Stimulated activated CD4-positive, alpha-beta T cell treated with anti-CD3 and anti-CD28 coated beads, Interleukin-2, amount 100 ng/mL, for 4 hours (primary cell): ENCODE measurements at places on chromosomes 16 and 17.

DNA sequence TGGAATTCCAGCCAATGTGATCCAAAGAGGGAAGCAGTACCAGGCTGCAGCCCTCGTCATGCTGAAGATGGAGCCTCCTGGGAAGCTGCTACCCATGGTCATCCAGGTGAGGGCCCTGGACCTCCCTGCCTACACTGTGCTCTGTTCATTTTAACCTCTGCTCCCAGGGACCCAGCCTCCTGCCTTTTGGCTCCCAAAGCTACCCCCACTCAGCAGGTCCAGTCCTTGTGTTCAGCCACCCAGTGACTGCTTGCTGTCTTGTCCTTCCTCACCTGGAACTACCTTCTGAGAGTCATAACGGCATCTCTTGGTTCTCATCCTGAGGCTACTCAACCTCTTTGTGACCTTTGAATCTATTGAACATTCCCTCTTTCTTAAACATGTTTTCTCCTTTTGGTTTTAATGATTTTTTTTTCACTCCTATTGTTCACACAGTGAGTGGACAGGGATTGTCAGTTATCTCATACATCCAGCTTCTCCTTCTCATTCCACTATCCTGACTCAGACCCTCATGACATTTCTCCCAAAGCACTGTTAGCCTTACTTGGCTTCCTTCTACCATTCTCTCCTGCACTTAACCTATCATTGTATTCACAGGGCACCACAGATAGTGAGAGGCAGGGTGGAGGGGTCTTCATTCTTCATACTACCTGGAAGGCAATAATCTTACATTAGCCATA is 53.3 kb downstream of the GOSR1 start:
- DNase-seq, result no peak

DNA sequence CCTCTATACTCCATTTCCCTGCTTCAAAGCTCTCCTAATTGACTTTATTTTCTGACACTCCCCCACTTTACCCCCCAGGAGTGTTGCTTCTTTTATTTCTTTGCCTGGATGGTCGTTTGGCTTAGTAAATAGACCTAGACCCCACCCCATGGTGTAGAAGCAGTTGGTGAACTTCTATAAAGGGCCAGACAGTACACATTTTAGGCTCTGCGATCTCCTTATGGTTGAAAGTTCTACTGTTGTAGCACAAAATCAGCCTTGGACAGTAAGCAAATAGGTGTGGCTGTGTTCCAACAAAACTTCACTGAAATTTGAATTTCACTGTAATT is 31.9 kb downstream of the ZNF287 start:
- DNase-seq, result no peak

DNA sequence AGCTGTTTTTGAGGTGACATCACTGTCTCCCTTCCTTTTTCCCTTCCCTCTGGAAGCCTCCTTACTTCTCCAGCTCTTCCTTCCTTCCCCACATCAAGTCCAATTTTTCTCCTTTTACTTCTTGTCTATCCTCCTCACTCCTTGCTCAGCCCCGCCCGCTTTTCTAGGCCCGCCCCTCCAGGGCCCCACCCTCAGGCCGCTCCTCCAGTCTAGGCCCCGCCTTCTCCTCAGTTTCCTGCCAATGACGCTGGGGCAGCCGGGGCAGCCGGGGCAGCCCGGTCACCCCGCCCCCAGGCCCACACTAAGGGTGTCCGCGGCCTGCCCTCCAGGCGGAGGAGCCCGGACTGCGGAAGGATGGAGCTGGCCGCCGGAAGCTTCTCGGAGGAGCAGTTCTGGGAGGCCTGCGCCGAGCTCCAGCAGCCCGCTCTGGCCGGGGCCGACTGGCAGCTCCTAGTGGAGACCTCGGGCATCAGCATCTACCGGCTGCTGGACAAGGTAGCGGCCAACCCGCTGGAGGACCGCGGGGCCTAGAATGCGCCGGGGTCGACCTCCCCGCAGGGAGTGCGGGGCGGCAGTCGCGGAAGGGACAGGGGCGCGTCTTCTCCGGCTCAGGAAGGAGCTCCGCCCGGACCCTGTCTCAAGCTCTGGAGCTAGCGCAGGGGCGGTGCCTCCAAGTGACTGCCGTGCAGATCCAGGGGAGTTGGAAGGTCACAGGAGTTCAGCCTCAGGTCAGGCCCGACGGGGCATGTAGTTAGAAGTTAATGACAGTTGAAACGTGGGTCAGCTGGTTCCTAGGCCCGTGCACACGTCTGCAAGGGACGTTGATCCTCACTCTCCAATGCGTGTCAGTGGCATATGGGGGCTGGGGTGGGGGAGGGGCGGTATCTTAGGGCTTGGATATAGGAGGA is at the start of gene PCTP:
Gene PCTP, plus strand, starts transcription at position 302 of the 908 bp plus-strand sequence. Its CDS starts 53 bp downstream, at position 355.
- DNase-seq, result peak; percentile 75

DNA sequence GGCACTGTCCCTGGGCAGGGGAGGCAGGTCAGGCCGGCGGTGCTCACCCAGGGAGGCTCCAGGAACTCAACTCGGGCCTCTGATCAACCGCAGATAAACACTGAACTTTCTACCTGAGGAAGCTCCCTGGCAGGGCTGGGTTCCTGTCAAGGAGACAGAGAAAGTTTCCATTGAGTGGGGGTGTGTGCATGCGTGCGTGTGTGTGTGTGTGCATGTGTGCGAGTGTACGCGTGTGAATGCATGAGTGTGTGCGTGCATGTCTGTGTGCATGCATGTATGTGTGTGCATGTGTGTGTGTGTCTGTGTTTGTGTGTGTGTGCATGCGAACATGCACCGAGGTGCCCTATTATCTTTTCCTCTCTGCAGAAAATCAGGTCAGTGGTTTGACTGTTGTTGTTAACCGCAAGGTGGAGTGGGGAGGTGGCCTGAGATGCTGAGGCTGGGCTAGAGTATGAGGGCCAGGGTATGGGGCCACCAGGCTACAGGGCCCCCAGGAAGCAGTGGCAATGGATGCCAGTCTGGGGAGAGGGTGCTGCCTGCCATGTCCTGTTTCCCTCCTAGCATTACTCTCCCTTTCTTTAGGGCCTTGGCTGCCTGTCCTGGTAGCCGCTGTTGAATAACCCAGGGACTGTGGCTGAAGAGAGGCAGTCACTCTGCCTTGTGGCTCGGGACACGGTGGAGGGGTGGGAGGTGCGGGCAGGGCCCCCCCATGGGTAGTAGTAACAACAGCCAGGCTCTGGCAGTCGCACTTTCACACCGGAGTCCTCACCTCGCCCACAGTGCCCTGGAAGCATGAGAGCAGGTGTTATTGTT is 24.0 kb downstream of the CCR7 start:
- DNase-seq, result peak; percentile 59
